ENCODE measurements at places on chromosomes 12 and 14.

DNA sequence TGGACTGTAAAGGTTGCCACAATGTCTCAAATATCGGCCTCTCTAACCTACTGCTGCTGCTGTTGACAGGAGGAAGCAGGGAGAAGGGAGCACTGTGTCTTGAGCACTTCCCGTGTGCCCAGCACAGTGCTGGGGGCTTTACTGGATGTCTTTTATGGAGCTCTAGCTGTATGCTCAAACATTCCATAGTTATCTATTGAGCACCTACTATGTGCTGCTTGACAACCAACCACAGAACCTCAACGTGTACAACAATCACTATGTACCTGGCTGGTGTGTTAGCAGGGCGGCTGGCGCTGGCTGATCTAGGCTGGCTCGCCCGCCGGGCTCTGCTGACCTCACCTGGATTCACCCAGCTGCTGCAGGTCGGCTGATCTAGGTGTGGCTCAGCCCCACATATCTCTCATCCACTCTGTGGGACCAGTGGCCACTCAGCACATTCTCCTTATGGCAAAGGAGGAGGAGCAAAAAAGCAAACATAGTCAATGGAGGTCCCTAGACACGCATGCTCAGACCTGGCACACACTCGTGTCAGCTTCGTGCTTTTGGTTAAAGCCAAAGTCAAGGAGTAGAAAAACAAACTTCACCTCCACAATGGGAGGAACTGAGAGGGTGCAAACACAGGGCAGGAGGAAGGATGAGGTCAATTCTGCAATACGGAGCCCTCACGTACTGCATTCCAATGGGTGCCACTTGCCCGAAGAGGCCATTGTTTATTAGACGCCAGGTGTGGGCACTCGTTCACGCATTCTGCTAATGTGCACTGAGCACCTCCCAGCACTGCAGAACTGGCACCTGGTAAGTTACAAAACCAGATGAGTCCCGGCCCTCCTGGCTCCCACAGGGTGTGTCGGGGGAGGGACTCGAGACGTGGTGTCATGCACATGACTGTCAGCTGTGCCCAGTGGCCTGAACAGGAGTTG, 147.2 kb downstream of the SCARB1 start:
- DNase-seq, result no peak

GRCh38 chr14:94394025-94394493, 5.7 kb upstream of the SERPINA1 start:
- no peak for DNase-seq

GRCh38 chr14:32374155-32374554, 45.1 kb downstream of the AKAP6 start:
- peak; percentile 62 for DNase-seq

- DNase-seq, result no peak
These were observed 1.3 kb downstream of the MARS1 start for GRCh38 chr12:57489157-57489641.

DNA sequence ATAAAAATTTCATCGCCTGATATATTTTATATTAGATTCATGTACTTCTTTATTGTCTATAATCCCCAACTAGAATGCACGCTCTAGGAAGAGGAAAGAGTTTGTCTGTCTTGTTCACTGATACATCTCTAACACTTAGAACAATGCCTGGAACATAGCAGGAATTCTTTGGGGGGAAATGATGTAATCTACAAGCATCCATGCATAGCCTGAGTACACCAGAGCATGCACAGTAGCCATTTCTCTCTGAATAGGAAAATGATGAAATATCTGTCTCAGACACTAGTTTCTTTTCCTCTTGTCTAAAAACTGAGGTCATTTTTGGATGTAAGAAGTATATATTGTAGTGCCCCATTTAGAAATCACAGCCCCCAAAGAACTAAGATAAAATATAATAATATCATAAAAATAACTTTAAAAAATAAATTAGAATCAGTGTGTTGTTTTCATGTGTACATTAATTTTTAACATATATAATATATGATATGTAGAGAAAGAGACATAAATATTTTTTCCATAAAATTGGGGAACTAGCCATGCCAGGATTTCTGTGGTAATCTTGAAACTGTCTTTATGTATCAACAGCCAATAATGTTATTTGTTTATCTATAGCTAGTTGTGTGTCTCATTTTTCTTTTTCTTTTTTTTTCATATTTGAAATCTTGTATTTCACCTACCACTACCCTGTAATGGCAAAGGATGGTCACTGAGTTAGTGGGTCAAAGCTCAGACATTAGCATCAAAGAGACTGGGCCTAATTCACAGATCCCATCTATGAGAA, 155.6 kb upstream of the TMCC3 start:
- DNase-seq, result peak; percentile 68

Data from astrocyte of the spinal cord (primary cell).